Right forelimb (tissue), 1 donor: ENCODE measurements at places on chromosomes 1 and 21.
A peak's percentile ranks its signal among the peaks of the same experiment; 100 is the strongest.

DNA sequence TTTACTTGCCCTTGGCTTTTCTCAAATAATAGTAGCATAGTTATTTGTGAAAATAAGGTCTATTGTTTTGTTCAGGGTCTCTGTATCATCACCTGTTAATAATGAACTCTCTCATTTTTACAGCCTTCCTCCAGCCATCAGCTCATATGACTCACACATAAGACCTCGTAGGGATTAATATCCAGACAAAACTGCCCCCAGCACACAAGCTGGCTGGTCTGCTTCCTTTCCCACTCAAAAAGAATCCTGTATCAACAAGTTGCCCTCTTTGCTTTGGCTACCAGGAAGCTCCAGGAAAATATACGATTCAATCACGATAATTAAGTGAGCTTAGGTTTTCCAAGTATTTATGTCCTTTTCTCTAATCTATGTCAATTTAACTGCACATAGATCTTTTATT, 119.2 kb downstream of the DMRTB1 start:
- no peak for DNase-seq

- DNase-seq = no peak
Observed at GRCh38 chr21:42771503-42771805, 107.9 kb downstream of the WDR4 start.

DNA sequence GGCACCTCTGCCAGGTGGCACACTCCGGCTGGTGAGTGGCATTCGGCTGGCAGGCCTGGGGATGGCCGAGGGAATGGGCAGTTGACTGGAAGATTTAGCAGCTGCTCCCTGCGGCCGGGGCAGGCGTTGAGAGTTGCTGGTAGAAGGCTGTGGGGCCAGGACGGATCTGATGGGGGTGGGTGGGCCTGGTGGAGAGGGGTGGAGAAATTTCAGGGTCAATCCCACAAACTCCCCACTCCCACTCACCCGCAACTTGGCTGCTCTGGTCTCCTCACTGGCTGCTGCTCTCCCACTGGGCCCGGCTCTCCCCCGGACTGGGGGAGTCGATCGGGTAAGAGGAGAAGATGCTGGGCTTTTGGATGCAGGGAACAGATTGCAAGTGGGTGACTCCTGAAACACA, 2.1 kb downstream of the PSRC1 start:
- DNase-seq = no peak

- DNase-seq = no peak
Observed at GRCh38 chr21:28742527-28742926, 250.2 kb downstream of the LTN1 start.

- no peak for DNase-seq
Observed at GRCh38 chr1:99978218-99978617, 8.4 kb downstream of the SLC35A3 start.

- DNase-seq = no peak
Observed at GRCh38 chr1:207991583-207992026, 80.7 kb upstream of the CD34 start.

DNA sequence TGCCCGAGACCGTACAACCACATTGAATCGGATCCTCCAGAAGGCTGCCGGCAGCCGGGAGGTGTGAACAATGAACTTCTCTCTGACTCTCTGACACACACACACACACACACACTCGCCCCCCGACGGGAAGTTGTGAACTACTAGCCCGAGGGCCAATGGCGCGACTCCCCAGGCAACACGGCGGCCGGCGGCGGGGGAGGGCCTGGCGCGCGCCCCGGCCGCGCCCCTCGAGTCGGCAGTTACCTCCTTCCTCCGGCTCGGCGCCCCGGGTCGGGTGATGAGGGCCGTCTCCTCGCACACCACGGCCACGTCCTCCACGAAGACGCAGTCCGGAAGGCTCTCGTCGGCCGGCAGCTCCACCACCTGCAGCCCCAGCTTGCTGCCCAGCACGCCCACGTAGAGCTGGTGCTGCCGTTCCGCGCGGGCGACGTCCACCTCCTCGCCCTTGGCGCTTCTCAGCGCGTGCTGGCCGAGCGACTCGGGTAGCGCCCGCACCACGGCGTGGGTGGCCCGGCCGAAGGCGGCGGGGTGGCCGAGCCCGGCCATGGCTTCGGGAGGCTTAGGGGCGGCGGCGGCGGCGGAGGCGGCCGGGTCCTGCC, 361 bp downstream of the DDAH1 start:
- DNase-seq = peak; percentile 87

GRCh38 chr1:29083317-29084195, 40.1 kb downstream of the TMEM200B start:
- DNase-seq = no peak

DNA sequence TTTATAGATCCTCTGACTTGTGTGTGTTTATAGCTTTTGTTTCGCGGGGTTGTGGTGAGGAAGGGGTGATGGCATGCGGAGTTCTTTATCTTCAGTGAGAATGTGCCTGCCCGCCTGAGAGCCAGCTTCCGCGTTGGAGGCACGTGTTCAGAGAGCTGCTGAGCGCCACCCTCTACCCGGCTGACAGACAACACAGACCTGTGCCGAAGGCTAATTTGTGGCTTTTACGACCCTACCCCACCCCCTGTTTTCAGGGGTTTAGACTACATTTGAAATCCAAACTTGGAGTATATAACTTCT, 14.4 kb upstream of the CD101 start:
- DNase-seq = peak; percentile 25

GRCh38 chr21:17989780-17990179, 170.6 kb upstream of the C21orf91 start:
- DNase-seq = no peak

- DNase-seq = no peak
Observed at GRCh38 chr1:197485790-197486189, 217.7 kb downstream of the CRB1 start.

DNA sequence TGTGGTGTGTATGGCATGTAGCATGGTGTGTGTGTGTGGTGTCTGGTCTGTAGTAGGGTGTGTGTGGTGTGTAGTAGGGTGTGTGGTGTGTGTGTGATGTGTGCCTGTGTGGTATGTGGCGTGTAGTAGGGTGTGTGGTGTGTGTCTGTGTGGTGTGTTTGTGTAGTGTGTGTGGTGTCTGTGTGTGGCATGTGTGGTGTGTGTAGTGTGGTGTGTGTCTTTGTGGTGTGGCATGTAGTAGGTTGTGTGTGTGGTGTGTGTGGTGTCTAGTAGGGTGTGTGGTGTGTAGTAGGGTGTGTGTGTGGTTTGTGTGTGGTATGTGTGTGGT, 85.5 kb downstream of the SYT2 start:
- no peak for DNase-seq

- DNase-seq = no peak
Observed at GRCh38 chr1:172656576-172656975, 2.3 kb upstream of the FASLG start.

DNA sequence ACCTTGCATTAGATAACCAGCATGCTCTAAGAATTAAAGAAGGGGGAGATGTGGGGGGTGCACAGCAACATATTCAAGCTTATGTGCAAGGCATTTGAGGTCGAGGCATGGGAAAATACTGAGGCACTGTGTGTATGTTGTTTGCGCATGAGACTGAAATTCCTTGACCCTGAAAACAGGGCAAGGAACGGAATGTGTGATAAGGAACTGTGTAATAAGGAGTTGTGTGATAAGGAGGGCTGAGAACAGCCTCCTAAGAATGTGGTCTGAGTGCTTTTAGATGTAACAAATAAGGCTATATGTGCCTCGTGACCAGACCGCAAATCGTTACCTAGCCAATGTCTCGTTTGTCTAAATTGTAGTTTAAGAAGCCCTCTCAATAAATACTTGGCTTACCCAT, 26.5 kb upstream of the ITLN1 start:
- DNase-seq = no peak

GRCh38 chr21:33244082-33244778, 14.5 kb downstream of the IFNAR2 start:
- no peak for DNase-seq

DNA sequence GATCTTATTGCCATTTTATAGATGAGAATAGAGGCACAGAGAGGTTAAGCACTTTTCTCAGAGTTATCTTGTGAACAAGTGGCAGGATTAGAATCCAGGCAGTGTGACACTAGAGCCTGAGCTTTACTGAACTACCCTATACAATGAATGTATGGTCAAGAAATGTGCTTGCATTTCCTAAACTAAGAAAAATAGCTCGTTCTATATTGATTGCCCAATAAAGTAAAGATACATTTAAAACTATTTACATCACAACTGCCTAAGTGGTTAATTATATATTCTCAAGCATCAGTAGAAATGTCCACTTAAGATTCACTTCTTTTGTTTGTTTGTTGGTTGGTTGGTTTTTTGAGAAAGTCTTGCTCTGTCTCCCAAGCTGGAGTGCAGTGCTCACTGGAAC, 91.6 kb downstream of the ZFYVE9 start:
- no peak for DNase-seq

GRCh38 chr1:114585231-114585630, 3.8 kb upstream of the BCAS2 start:
- no peak for DNase-seq

DNA sequence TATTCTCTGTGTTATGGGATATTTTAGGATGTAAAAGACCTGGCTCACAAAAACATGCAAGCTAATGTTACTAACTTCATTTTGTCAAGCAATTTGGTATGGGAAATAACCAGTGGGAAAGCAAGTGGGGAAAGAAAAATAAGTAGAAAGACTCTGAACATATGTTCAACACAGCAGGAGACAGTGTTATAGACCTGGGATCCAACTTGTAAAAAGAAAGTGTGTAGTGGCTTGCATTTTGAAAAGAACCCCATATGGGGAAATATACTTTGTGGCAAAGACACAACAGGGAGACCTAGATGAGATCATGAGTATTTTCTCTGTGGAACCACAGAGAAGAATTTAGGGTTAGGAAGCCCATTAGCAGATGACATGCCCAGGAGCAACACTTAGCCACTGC, 212.7 kb upstream of the NRIP1 start:
- DNase-seq = no peak

GRCh38 chr1:197441999-197442414, 174.0 kb downstream of the CRB1 start:
- DNase-seq = peak; percentile 45

- DNase-seq = no peak
Observed at GRCh38 chr1:2472561-2473177, 3.4 kb upstream of the PLCH2 start.

GRCh38 chr1:214396330-214396729, 115.4 kb downstream of the SMYD2 start:
- DNase-seq = no peak

GRCh38 chr1:192801451-192801850, 7.4 kb upstream of the RGS2 start:
- no peak for DNase-seq

DNA sequence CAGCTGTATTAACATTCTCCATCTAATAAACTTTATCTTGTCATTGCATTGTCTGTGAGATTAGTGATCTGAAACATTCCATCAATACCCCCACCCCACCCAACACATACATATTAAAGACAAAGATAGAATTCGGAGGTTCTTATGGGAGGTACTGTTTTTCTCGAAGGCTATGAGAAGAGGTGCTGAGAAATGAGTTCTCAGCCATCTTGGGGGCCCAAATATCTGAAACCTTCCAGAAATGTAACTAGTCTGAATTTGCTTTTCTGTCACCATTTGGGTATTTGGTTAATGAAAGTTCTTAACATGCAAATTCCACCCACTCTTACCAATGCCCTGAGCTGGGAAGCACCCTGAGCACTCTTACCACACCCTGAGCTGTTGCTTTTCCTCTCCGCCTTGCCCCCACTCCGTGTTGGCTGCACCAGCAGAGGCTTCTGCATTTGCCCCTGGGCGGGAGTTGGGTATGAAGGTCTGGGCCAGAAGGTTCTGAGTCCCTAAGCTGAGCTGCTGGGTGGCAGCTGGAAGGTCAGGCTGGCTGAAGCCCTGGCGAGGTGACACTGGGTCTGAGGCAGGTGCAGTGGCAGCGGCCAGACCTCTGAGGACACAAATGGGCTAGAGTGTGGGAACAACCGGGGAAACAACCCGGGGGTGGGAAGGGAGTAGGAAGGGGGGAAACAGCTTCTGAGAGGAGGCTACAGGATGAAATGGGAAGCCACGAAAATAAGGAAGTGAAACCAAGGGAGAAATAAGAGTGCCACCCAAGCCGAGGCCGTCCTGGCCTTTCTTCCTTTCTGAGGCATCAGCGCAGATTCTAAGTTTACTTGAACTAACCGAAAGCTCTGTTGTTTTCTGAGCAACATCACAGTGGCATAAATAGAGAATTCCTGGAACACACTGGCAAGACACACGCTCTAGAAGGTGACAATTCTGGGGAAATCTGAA, 26.3 kb upstream of the IER5 start:
- DNase-seq = no peak

DNA sequence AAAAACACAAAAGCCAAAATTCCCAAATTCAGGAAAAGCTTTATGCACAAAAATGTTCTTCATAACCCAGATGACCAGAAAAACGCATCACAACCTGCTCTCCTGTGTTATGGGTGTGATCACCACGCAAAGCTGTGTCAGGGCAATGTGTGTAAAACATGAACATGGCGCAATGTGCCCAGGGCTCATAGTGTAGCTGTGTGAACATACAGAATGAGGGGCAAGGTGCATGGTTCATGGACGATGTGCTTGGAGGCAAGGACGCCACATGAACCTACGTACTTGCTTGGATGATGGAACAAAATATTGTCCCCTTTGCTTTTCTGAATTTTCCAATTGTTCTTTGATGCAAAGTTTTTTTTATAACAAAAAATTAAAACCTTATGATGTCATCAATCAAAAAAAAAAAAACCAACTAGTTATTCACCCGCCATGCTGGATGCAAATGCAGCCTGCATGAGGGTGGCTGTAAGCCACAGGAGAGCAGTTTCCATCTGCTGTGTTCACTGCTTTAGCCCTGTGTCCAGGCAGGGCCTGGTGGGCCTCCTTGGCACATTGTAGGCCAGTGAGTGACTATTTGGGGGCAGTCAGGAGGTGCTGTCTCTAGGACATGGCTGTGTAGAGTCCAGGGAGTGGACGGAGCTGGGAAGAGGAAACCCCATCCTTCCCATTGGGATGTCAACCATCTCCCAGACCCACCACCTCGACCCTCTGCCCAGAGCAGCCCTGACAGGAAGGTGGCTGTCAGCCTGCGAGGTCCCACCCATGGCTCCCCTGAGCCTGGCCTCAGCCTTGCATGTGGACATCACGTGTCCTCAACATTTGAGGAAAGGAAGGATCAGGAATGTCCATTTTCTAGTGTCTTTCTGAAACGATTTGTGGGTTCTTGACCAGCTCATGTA, 13.6 kb downstream of the KRTAP10-1 start:
- no peak for DNase-seq

DNA sequence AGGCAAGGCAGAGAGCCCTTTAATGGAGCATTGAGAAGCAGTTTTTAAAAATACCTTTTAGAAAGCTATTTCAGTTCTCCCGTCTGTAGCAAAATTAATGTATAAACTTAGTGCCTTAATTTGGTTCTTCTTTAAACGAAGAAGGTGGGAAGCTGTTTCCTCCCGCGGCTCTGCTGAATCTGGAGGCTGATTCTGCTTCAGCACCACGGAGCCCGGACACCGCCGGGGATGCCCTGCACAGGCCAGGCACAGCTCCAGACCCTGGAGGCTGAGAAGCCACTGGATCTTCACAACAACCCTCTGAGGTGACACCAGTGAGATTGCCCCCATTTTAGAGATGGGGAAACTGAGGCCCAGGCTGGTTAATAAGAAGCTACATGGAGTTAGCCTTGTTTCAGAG, 175.8 kb upstream of the VAMP3 start:
- DNase-seq = no peak
